ENCODE measurements at places on chromosomes 11 and 22.

- no peak for DNase-seq
Observed at GRCh38 chr11:110409174-110409573, 20.6 kb upstream of the FDX1 start.

- DNase-seq: no peak
Observed at GRCh38 chr11:34585735-34586487, 35.0 kb upstream of the EHF start.

- no peak for DNase-seq
Observed at GRCh38 chr22:37171662-37172061, 16.4 kb downstream of the C1QTNF6 start.

DNA sequence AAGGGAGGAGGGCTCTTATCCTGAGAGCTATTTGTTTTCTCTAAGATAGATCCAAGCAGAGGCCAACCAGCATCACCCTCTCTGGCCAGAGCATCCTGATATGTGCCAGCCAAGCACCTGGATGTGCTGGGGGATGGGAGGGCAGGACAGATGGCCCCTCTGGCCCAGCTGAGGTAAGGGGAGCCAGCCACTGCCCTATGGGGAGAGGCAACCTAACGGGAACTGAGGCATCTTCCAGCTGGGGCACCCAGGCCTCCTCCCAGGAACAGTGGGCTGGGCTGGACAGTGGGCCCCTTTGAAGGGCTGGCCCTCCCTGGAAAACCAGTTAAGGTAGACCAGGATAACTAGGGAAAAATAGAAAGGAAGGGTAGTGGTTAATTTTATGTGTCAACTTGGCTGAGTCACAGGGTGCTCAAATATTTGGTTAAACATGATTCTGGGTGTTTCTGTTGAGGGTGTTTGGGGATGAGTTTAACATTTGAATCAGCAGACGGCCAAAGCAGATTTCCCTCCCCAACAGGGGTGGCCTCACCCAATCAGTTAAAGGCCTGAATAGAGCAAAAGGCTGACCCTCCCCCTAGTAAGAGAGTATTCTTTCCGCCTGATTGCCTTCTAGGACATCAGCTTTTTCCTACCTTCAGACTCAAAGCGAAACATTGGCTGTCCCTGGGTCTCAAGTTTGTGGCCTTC is 595.1 kb downstream of the BUD13 start:
- DNase-seq: no peak

Measured in body of pancreas (tissue), 4 donors.